Stimulated activated CD8-positive, alpha-beta memory T cell treated with anti-CD3 and anti-CD28 coated beads, Interleukin-12 subunit alpha, Interleukin-12 subunit beta, amount 100 ng/mL, for 4 hours (primary cell): ENCODE measurements at places on chromosomes 2 and 18.

DNA sequence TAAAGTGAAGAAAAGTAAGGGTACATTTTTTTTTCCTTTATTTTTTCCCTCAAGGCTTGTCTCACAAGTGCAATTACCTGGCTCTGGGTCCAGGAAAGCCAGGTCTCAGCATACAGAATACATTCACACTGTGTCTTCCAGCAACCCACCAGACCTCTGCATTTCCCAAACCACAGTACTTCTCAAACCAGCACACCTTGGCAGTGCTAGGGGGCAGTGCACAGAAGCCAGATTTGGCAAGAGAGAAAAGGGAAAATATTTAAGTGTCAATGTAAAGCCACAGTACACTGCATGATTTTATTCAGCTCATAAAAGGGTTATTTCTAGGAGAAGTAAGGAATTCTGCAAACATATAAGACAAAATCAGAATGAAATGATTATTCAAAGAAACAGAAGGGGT, 172.8 kb downstream of the NRXN1 start:
- DNase-seq = no peak

DNA sequence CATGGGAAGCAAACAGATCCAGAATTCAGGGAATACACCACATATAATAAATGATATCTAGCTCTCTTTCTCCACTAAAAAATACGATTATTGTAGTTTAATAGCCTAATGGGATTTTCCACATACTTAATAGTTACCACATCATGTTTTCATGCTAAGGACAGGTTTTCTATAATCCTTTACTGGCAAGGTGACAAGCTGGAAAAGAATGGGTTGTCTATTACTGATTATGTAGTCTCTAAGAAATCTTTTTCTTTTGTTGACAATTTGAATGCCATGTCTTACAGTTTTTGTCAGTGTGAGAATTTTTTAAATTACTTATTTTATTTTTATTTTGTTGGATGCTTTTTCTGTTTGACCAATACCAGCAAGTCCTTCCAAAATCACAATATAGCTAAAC, 177.8 kb downstream of the GALNT13 start:
- no peak for DNase-seq

GRCh38 chr2:20588918-20589871, 61.7 kb downstream of the HS1BP3 start:
- no peak for DNase-seq

DNA sequence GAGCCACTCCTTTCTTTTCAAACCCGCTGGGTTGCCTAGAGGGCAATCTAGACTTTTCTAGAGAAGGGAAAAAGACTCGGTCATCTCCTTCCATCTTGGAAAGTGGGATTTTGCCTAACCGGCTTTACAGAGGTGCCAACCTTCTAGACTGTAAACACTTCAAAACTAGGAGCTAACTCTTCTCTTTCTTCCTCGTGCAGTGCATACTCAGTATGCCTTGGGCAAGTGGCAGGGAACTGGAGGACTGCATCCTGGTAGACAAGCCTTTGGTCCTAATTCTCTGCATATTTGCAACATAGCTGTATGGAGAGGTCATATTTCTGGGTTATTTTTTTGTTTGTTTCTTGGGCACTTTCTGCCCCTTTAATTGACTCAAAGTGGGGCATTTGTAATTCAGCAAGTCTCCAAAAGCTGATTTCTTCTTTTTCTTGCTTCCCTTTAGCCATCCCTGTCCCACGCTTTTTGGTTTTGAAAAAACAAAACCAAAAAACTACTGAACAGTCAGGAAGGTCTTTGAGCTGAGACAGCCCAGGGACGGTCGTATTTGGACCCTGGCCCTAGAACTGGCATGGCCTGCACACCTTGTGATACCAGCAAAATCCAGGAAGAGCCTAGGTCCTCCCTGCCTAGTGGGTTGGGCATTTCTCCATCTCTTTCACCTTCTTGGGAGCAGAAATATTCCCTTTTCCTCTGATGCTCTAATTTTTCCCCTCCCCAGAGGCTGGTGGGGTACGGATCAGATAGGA, 5.8 kb upstream of the GATA6 start:
- no peak for DNase-seq

DNA sequence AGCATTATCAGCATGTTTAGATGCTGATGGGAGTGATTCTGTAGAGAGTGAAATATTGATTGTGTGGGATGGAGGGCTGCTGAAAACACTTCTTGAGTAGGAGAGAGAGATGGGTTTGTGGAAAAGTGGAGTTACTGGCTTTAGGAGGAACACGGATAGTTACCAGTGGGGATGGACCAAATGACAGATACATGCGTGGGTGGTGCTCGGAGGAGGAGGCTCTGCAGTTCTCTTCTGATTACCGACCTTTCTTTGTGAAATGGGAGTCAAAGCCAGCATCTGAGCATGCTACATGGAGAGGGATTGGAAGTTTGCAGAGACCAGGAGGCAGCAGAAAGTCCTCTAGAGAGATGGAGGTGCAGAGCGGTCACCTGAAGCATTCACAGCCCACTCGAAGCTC, 26.3 kb downstream of the RNF144A start:
- DNase-seq = no peak

GRCh38 chr2:20758997-20759396, 63.9 kb downstream of the LDAH start:
- no peak for DNase-seq

DNA sequence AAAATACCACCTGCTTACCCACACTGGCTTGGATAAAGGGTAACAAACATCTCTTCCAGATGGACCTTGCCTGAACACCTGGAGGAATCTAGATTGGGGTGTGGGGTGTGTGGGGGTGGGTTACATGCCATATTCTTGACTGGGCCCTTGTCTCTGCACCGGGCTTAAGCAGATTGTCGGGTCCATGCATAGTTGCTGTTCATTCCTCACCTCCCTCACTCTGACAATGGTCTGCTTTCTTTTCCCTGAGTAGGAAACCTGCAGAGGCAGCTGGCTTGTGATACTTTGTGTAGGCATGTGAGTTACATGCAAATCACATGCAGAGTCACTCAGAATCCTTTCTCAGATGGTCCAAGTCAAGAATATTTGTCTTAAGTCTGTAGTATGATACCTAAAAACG, 112.8 kb upstream of the GLS start:
- no peak for DNase-seq

DNA sequence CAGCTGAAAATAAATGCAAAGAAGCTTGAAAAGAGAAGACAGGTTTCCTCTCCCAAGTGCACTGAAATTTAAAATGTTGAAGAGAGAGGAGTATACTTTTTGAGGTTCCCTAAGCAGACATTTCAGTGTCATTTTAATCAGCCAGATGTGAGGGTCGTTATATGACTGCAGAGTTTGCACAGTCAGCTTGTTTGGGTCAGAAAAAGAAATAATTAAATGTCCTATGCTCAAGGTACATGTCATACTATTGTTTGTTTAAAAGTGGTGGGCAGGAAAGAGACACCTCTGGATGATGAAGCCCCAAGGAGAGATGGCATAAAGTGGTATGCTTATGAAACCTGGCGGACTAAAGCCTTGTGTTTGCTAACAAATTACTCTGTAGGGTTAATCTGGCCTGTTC, 55.2 kb downstream of the CCDC85A start:
- no peak for DNase-seq

- no peak for DNase-seq
Measured at GRCh38 chr2:30695749-30696148, 111.5 kb downstream of the CAPN13 start.

GRCh38 chr2:148538375-148538774, 106.2 kb upstream of the EPC2 start:
- no peak for DNase-seq

DNA sequence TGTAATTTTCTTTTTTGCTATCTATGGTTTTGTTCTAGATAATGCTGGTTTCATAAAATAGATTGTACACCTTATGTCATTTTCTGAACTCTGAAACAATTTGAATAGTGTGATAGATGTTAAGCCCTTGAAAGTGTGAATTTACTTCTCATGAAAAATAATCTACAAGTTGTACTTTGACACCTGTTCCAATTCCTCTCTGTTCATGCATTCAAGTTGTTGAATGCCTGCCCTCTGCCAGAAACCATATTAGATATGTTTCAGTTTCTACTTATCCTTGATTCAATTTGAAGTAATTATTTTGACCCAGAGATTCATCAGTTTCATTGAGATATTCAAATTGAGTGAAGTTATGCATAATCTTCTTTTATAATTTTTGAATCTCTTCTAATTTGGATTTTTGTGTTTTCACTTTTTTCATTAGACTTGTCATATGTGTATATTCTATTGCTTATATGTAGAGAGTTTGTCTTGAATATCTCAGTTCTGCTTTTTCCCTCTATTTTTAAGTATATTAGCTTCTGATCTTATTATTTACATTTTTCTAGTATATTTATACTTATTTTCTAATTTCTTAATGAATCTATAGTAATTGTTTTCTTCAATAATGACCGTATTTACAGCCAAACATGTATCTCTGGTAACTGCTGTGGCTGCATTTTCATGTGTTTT, 143.3 kb upstream of the TACR1 start:
- no peak for DNase-seq
